Activated CD8-positive, alpha-beta T cell treated with anti-CD3 and anti-CD28 coated beads, Interleukin-2, amount 10 ng/mL, durations not matched to agents 7 days and 5 days (primary cell): ENCODE measurements at places on chromosomes 2 and 18.

DNA sequence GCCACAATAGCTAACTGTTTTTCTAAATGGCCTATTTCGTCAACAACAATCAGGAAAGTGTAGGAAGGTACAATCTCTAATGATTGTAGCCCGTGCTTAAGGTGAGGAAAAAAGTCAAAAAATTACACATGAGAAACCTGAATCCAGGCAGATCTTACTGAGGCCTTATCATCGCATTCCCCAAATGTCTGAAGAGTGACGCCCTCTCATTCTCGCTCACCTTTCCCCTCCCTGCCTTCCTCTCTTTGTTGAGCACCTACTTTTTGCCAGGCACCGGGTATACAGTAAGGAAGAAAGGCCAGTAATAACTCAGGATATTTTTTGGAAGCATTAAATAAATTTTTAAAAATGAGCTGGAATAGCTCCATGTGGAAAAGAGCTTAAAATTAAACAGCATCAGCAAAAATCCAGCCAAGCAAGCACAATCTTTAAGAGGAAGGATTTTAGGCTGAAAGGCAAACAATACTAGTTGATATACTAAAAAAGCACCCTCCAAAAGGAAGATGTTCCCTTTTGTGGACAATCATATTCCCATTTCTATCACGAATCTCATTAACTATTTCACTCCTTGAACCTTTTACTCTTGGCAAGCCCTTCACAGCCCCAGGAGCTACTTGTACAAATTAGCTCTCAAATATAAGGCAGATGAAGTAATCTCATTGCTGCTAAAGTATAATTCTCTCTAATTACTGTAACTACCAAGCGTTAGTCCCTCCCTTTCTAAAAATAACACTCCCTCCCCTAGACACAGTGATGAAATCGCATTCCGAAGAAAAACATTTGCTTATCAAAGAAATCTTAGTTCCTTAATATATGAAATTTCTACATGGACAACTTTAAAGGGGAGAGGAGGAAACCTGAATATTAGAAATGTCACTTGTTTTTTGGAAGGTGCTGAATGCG lies 40.0 kb downstream of the STAT1 start:
- peaks cover 91% of the 10 kb centered on the region for H3K36me3 ChIP-seq
- no peak overlapping the region for H3K27ac ChIP-seq
- DNase-seq = no peak
- no peaks in the 10 kb centered on the region for H3K27me3 ChIP-seq

DNA sequence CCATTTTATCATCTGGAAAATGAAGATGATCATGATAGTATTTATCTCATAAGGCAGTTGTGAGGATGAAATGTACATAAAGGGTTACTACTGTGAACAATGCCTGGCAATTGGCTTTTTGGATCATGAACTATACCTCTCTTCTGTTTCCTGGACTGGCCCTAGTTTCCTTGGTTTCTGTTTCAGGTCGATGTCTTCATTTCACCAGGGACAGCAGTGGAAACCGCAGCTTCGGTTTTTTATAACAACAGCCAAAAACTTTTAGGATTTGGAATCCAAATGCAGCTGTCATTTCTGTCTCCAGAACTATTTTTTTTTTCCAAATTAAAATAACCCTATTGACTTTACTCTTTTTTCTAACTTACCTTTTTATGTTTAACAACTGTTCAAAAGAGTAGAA lies 425.1 kb downstream of the RND3 start:
- no peaks in the 10 kb centered on the region for H3K4me1 ChIP-seq
- no peaks in the 10 kb centered on the region for H3K27me3 ChIP-seq
- H3K4me3 ChIP-seq = no peak overlapping the region
- H3K27ac ChIP-seq = no peak overlapping the region

GRCh38 chr2:2825516-2826208 lies 494.6 kb upstream of the MYT1L start:
- no peaks in the 10 kb centered on the region for H3K27me3 ChIP-seq
- no peak overlapping the region for H3K27ac ChIP-seq
- no peaks in the 10 kb centered on the region for H3K36me3 ChIP-seq

- H3K27ac ChIP-seq = no peak overlapping the region
- no peaks in the 10 kb centered on the region for H3K4me1 ChIP-seq
- H3K4me3 ChIP-seq = no peak overlapping the region
- no peaks in the 10 kb centered on the region for H3K36me3 ChIP-seq
- no peak for DNase-seq
- peaks cover 2% of the 10 kb centered on the region for H3K27me3 ChIP-seq
Observed at GRCh38 chr2:240223631-240224030, 83.2 kb upstream of the OTOS start.

GRCh38 chr2:128469203-128469602 lies 150.5 kb upstream of the HS6ST1 start:
- no peak for DNase-seq
- peaks cover 2% of the 10 kb centered on the region for H3K27me3 ChIP-seq
- no peak overlapping the region for H3K4me3 ChIP-seq
- no peak overlapping the region for H3K27ac ChIP-seq
- peaks cover 10% of the 10 kb centered on the region for H3K36me3 ChIP-seq

GRCh38 chr18:29225351-29225750 lies 1048.4 kb upstream of the CDH2 start:
- no peak overlapping the region for H3K27ac ChIP-seq
- no peak overlapping the region for H3K4me3 ChIP-seq
- H3K27me3 ChIP-seq = no peaks in the 10 kb centered on the region
- no peaks in the 10 kb centered on the region for H3K4me1 ChIP-seq
- no peaks in the 10 kb centered on the region for H3K36me3 ChIP-seq
- DNase-seq = no peak

GRCh38 chr2:235518322-235519090 lies 24.7 kb downstream of the AGAP1 start:
- no peak overlapping the region for H3K4me3 ChIP-seq
- DNase-seq = no peak
- no peaks in the 10 kb centered on the region for H3K27me3 ChIP-seq
- no peak overlapping the region for H3K27ac ChIP-seq
- H3K4me1 ChIP-seq = no peaks in the 10 kb centered on the region

- H3K4me3 ChIP-seq = no peak overlapping the region
- peaks cover 14% of the 10 kb centered on the region for H3K4me1 ChIP-seq
- no peaks in the 10 kb centered on the region for H3K27me3 ChIP-seq
- H3K36me3 ChIP-seq = no peaks in the 10 kb centered on the region
- DNase-seq = no peak
- no peak overlapping the region for H3K27ac ChIP-seq
Observed at GRCh38 chr2:108978709-108979111, 10.3 kb downstream of the EDAR start.

DNA sequence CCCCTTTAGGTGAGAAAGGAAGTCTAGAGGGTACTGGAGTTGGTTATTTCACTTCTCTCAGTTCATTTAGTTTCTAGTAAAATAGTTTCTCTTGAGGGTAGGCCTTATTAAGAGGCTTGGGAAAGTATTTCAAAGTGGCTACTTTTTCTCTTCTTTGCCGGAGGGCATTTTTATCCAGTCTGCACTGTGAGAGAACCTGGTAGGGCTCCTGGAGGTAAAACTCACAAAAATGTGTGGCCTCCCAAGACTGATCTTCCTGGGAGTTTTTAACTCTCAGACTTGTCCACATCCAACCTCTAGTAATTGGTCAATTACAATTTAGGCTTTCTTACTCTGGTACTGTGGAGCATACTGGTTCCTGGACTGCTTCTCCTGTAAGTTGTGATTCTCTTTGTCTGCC lies 28.0 kb downstream of the EHBP1 start:
- H3K4me3 ChIP-seq = no peak overlapping the region
- no peak overlapping the region for H3K27ac ChIP-seq
- peaks cover 2% of the 10 kb centered on the region for H3K36me3 ChIP-seq

DNA sequence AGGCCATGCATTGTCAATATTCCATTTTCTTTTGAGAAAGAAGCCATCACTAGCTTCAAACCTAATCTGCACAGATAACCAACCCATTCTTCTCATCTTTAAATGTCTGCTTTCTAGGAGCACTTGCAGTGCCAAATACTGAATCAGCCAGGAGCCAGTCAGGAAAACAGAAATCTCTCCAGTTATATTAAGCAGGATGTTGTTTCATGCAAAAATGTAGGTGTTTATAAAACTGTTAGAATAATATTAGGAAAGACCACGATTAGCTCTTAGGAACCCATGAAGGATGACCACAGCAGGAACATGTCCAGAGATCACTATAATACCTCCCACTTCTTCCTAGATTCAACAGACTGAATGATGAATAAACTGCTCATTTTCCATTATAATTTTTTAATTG lies 86.0 kb downstream of the TTC32 start:
- no peaks in the 10 kb centered on the region for H3K4me1 ChIP-seq
- H3K36me3 ChIP-seq = no peaks in the 10 kb centered on the region
- no peaks in the 10 kb centered on the region for H3K27me3 ChIP-seq
- no peak overlapping the region for H3K27ac ChIP-seq

- no peaks in the 10 kb centered on the region for H3K27me3 ChIP-seq
- peaks cover 10% of the 10 kb centered on the region for H3K36me3 ChIP-seq
- no peak for DNase-seq
- H3K4me1 ChIP-seq = no peaks in the 10 kb centered on the region
- no peak overlapping the region for H3K4me3 ChIP-seq
Observed at GRCh38 chr2:178848335-178848734, 41.1 kb upstream of the TTN start.

DNA sequence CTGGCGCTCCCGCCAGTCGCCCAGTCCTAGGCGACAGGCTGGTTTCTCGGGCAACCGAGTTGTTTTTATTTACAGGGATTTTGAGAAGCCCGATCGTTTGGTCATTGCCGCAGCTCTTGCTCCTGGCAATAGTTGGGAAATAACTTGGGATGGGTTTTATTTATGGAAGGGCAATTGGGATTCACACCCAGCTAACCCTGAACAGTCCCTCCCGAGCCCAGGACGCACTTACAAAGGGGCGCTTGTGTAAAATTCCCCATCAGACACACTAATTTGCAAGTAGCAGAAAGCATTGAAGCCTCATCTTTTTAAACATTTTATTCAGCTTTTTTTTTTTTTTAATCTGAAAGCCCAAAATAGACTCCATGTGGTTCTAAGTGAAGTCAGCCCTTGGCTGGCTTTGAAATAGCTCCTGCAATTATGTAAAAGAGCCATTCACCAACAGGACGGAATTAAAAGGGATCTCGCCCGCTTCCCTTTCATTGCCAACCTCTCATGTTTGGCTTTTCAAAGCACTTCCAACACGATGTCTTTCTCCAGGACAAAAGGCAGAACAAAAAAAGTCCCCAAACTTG lies 3.6 kb upstream of the GBX2 start:
- H3K27me3 ChIP-seq = peaks cover 62% of the 10 kb centered on the region
- H3K4me1 ChIP-seq = peaks cover 2% of the 10 kb centered on the region
- peaks cover 14% of the 10 kb centered on the region for H3K36me3 ChIP-seq
- H3K4me3 ChIP-seq = peak overlapping the region; percentile 5
- no peak for DNase-seq

GRCh38 chr2:20242727-20243377 lies 17.9 kb upstream of the SDC1 start:
- peaks cover 4% of the 10 kb centered on the region for H3K27me3 ChIP-seq
- peaks cover 18% of the 10 kb centered on the region for H3K36me3 ChIP-seq
- peaks cover 7% of the 10 kb centered on the region for H3K4me1 ChIP-seq
- peak overlapping the region; percentile 22 for H3K27ac ChIP-seq
- no peak overlapping the region for H3K4me3 ChIP-seq
